ENCODE measurements at places on chromosomes 2 and 18. TPM values are rescaled to one million over a fixed set of nuclear protein-coding genes. Genes with fewer than 3 reads are reported as not detected.

- no peak for DNase-seq
Measured at GRCh38 chr18:36476433-36476832, 178.9 kb downstream of the FHOD3 start.

GRCh38 chr2:11342551-11343367, 1.7 kb downstream of the ROCK2 start:
- DNase-seq = peak; percentile 19

- DNase-seq = no peak
Measured at GRCh38 chr2:109290887-109291643, 162.1 kb downstream of the SH3RF3 start.

DNA sequence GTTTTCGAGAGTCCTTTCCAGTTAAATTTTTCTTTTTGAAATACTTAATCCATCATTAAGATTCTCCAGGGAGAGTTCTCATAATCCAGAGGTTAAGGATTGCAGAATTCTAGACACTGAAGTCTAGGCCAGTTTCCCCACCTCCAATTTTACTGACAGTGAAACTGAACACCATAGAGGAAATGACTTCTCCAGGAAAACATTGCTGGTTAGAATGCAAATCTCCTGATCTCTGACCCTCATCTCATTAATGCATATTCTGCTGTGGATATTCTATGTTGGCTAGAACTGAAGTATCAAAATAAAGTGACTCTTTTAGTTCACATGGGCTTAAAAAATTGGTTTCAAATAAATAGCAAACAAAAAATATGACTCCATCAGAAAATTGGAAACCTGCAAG, 105.8 kb upstream of the UGP2 start:
- no peak for DNase-seq

DNA sequence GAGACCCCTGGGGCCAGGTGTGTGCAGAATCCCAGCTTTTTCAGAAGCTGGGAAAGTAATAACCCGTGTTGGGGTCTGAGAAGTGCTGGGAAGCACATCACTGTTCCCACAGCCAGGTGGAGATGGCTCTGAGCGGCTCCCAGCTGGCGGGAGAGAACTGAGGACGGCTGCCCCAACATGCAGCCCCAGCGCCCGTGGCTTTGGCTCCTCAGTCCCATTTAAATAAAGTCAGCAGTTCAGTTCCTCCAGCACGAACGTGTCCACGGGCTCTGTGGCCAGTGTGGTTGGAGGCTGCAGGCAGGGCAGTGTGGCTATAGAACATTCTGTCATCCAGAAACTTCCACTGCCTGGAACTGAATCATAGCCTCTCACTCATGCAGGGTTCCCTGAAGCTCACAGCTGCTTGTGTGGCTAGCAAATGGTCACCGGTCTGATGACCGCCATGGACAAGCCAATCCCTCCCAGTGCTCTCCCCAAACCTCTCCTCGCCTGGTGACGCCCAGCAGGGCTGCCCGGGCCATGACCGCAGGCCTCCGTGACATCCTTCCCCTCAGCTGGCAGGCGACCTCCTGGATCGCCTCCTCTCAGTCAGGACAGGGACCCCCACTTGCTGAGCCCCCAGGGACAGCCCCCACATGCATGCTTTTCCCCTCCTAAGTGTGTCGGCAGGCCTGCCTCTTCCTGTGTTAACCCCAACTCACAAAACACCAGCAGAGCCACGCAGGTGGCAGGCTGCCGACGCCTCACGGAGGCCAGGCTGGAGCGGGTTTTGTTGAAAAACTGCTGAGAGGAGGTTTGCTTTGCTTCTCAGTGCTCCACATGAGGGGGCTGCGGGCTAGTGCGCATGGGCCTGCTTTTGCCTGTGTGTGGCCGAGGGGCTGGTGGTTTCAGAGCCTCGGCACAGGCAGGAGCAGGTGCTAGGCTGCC, 1.3 kb downstream of the RTP5 start:
- no peak for DNase-seq

- no peak for DNase-seq
Measured at GRCh38 chr2:179936654-179937053, 70.4 kb downstream of the CWC22 start.

- DNase-seq = no peak
Measured at GRCh38 chr2:126302043-126302442, 353.9 kb upstream of the GYPC start.

DNA sequence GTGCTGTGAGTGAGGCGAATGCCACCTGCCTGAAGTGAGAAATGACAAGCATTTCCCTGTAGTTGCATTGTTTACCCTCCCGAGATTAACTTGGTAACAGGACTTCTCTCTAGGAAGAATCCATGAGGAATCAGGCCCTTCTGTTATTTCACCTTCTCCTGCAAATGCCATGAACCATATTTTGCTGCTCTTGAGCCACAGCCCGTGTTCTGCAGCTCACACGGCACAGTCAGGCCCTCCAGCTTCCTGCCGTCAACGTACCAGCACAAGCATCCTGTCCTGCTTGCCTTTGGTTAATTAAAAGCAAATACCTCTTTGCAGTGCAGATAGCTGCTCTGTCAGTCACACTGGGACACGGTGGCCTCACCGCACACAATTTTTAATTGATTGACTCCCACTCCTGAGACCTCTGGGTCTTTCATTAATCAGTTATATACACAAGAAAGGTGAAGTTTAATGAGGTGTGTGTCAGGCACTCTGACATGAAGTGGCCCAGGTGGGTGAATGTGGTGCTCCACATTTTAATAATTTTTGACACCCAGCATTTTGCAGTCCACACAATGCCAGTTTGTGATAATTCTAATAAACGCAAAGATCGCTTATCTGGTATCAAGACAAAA, 95.3 kb upstream of the ASB18 start:
- DNase-seq = no peak

DNA sequence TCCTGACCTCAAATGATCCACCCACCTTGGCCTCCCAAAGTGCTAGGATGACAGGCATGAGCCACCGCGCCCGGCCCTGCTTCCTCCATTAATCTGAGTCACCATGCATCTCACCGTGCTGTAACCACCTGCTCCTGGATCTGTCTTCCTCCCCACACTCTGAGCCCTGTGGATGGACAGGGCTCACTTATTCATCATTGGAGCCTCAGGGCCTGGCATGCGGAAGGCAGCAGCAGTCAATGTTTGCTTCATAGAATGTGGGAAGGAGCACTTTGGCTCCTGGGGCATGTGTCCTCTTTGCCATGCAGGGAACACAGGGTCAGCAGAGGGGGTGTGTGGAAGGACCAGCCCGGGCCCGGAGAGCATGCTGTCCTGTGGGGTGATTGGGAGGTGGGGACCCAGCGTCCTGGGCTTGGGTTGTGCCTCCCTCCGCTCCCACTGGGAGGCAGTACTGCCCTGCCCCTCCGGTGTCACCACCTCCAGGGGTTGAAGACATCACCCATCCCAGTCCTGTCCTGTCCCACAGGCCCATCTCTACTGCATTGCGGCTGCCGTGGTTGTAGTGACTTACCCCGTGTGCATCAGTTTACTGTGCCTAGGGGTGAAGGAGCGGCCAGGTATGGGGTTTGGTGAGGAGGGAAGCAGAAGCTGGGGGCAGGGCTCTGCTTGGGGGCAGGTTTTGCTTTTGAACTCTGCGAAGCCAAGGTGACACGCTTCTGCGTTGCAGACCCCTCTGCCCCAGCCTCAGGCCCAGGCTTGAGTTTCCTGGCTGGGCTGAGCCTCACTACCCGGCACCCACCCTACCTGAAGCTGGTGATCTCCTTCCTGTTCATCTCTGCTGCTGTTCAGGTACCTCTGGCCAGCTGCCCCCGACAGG, 11.5 kb downstream of the MFSD2B start:
- no peak for DNase-seq

DNA sequence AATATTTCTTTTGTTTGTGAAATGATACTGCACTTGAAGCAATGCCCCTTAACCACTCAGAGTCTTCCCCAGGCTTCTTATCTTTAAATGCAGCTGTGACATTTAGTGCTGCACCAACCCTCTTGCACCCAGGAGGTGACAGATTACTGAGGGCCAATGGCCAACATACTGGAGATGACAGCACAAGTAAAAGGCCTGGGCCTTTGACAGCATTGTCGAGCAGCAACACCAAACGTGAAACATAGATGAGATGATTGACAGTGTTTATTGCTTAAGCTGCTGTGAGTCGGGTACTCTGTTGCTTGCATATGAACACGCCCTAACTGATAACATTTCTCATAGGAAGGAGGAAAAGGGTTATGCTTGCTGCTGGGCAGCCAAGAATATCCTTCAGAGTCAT, 80.3 kb downstream of the THNSL2 start:
- DNase-seq = no peak

- no peak for DNase-seq
Measured at GRCh38 chr18:9348079-9348671, 13.6 kb downstream of the TWSG1 start.

- no peak for DNase-seq
Measured at GRCh38 chr18:75170022-75170789, 38.7 kb downstream of the PTGR3 start.

DNA sequence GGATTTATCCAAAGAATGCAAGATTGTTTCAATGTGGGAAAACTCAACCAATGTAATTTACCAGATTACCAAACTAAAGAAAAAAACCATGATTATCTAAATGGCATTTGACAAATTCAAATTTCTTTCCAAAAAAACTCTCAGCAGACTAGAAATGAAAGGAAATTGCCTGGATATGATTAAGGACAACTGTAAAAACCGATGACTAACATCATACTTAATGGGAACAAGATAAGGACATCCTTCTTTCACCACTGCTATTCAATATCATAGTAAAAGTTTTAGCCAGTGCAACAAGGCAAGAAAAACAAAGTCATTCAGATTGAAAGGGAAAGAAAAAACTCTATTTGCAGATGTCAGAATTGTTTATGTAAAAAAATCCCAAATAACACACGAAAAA, 4.4 kb upstream of the CCDC150 start:
- no peak for DNase-seq

DNA sequence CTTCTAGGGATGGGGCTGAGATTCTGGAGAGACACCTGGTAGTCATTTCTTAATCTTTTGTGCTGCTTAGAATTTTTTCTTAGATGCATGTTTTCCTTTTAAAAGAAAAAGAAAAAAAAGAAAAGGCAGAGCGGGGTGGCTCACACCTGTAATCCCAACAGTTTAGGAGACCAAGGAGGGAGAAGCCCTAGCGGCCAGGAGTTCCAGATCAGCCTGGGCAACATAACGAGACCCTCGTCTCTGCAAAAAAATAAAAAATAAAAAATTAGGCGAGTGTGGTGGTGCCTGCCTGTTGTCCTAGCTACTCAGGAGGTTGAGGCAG, 46.0 kb upstream of the ATP6V1B1 start:
- DNase-seq = no peak

DNA sequence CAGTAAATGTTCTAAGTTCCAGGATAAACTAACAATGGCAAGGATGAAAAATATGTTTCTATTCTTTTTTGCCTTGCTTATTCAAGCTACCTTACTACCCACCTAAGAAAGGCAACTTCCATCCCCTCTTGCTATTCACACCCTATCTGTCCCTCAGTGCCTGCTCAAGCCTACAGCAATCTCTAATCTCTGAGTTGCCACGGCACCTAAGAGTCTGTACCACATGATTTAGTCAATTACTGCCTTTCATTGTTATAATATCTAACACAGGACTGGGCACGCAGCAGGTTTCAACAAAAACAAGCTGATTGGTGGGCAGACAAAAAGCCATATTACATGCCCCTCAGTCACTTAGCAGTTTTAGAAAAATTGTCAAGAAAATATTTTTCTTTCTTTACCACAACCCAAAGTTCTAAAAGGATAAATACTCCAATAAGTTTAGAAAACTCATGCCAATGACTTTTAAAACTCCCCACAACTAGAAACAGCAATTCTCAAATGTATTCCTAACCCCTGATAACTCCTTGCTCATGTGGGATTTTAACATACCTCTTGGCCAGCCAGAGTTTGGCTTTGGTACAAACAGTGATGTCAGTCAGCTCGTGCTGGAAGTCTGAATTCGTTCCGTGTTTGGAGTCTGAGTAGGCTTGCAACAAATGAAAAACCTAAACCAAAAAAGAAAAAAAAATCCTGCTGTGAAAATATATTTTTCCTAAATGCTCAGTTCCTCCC, 117.3 kb upstream of the ZFP36L2 start:
- DNase-seq = no peak

DNA sequence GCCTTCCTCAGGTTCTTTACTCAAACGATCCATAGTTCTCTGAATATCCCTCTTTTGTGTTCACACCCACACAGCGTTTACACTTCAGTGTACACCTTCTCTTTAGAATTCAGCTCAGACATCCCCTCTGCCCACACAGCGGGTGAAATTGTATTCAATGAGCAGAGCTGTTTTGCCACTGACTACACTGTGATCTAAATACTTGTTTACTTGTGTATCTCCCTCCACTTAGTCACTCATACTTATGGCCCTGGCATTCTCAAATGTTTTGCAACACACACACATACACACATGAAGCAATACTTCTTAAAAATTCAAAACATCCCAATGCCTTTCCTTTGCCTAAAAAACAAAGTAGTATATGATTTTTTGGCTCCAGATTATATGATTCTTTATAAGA, 297.1 kb downstream of the TMX3 start:
- no peak for DNase-seq

DNA sequence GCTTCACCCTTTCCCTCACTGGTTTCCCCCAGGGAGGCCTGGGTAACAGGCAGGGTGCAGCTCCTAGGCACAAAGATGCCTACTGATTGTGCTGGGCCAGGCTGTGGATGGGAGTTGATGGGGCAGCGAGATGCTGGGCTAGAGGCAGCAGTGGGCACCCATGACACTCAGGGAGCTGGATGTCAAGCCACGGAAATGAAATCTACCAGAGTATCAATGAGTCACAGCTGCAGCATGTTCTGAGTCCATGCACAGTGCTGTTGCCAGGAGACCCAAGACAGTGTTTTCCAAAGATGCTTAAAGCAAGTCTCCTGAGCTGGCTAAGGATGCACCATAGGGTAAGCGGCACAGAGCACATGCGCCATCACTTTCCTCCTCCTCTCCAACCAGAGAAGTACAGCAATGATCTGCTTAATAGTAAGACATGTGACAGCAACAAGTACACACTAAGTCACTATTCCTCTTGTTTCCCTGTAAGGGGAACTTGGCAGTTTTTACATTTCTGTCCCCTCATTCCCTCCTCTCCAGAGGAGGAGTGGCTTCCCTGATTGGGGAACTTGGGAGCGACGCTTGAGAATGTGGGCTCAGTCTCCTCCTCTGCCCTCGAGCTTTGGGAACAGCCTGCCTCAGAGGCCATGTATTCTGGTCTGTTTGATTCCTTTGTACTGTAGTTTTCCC, 57.2 kb downstream of the CDC42EP3 start:
- no peak for DNase-seq

DNA sequence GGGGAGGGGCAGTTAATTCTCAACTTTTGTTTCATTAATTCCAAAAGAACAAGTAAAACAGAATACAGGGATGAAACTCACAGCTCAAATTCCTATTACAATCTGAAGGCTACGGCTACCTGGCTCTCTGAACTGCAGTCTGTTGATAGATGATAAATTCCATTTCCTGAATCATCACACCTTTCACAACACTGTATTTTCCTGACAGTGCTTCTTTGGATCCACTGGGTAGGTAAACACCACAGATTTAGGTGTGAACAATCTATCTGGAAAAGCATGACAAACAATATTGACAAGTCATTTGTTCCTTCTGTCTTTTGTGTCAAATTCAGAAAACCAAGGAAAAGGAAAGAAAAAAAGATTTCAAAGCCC, 843.2 kb downstream of the LRRTM4 start:
- DNase-seq = no peak

Gene DNAJC5G
- 0.56 TPM for polyA plus RNA-seq

Gene CCBE1
- 35.6 TPM for polyA plus RNA-seq

Gene LCT
- polyA plus RNA-seq = not detected

Gene SCYGR2
- not detected for polyA plus RNA-seq

Gene GKN2
- polyA plus RNA-seq = not detected

Gene IL36A
- polyA plus RNA-seq = not detected

Gene KIF5C
- polyA plus RNA-seq = 4.0 TPM

Gene EDAR
- polyA plus RNA-seq = 3.3 TPM

Gene RPIA
- polyA plus RNA-seq = 34.3 TPM

Data from left renal cortex interstitium (tissue), 4 donors.